ENCODE measurements at places on chromosomes 2 and 18. TPM values are rescaled to one million over a fixed set of nuclear protein-coding genes. Genes with fewer than 3 reads are reported as not detected.

DNA sequence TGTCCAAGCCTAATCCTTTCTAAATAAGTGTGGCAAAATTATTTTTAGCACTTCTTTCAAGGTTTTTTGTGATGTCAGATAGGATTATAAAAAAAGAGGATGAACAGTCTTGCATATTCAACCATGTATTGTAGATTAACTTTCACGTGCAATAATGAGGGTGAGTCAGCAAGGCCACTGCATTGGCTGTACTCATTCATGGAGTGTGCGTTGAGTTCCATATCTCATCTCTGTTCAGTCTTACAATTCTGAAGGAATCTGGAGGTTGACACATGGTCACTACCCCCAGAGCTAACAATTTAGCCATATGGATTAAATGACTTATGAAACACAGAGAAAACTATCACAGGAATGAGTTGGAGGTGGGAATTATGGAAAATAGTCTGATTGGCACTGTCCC is 810.5 kb downstream of the SLC4A3 start:
- DNase-seq = no peak

DNAJC5G gene
- not detected for total RNA-seq

- DNase-seq = no peak
Measured at GRCh38 chr2:898319-898718, 52.3 kb upstream of the SNTG2 start.

TNP1 gene
- not detected for total RNA-seq

NOSTRIN gene
- total RNA-seq = 0.15 TPM

- no peak for DNase-seq
Measured at GRCh38 chr2:104871649-104871971, 17.7 kb downstream of the POU3F3 start.

- DNase-seq = no peak
Measured at GRCh38 chr2:159209341-159210306, 76.9 kb downstream of the WDSUB1 start.

GRCh38 chr18:78514910-78515670 is 464.5 kb upstream of the SALL3 start:
- DNase-seq = no peak

DNA sequence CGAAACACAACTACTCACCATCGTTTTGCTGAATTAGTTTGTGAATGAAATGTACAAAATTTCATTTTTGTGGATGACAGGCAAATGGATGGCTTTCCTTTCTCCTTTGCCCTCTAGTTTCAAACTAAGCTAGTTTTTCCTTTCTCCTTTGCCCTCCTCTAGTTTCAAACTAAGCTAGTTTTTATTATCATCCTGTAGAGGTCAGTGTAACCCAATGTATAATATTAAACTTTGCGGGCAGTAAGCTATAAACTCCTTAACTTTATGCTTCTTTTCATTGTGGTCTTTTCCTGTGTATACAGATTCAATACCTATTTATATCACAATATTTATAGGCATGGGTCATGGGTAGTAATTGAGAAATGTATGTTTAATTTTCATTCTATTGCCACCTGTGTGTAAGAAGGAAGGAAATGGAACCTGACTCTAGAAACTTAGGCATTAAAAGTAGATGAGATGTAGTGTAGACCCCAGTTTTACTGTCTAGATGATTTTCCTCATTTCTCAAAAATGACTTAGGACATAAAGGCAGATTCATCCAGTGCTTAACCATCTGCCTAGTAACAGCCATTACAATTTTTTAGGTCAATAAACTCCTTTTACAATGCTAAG is 58.1 kb downstream of the MAP3K19 start:
- no peak for DNase-seq

DNA sequence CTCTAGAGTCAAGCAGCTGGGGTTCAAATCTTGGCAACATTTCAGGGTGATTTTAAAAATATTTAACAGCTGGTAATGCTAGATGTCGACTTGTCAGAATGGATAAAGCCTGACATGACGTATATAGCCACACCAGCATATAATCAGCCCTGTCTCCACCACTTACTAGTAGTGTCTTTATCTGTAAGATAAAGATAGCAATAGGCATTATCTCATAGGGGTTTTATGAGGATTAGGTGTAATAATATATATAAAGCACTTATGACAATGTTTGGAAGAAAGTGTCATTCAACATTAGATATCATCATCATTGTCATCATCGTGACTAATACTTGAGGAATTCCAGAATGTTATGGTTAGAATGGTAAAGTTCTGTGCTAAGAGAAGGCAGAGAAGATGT is 369.0 kb upstream of the CWC22 start:
- no peak for DNase-seq

C2orf68 gene
- 18.1 TPM for total RNA-seq

- DNase-seq = no peak
Measured at GRCh38 chr2:43407935-43408334, 181.5 kb upstream of the ZFP36L2 start.

ERICH2 gene
- total RNA-seq = not detected

MC2R gene
- total RNA-seq = not detected

DNA sequence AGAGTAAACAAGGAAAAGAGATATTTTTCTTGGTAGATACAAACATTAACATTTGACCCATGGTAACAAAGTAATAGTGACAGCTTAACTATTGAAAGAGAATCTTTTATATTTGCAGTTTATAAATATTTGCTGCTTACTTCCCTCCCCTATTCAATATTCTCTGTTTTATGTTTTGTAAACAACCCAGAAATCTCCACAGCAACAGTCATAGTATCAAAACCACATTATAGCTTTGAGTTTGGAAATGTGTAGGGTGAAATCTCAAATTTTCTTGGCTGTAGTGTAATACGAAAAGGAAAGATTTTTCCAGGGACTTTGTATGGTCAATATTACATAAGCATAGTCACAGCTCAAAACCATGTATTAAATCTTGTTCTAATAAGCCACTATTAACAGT is 511.2 kb downstream of the METTL4 start:
- no peak for DNase-seq

- no peak for DNase-seq
Measured at GRCh38 chr2:99181624-99182000, 628 bp downstream of the MRPL30 start.

DNA sequence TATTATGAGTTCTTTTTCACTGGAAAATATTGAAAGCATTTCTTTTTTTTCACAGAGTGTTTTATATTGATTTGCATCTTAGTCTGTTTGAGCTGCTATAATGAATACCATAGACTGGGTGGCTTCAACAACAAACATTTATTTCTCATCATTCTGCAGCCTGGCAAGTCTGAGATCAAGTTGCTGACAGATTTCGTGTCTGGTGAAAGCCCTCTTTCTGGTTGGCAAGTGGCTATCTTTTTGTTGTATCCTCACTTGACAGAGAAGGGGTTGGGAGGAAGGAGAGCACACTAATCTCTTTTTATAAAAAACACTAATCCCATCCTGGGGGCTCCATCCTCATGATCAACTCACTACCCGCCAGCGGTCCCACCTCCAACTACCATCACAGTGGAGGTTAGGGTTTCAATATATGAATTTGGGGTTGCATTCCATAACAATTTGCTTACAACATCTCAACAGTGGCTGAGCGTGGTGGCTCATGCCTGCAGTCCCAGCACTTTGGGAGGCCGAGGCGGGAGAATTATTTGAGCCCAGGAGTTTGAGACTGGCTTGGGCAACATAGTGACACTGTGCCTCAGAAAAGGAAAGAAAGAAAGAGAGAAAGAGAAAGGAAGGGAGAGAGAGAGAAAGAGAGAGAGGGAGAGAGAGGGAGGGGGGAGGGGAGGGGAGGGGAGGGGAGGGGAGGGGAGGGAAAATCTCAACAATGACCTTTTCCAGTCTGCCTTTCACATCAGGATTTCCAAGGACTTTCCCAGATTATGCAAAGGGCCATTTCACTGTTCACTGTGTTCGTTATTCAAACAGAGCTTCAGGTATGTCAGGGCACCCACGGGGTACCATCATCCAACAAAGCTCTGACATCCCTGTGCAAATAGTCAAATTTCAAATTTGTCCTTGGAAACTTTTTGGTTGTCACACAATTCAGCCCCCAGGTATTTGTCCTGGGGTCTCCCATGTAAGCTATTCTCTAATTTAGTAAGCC is 111.1 kb downstream of the AP1S3 start:
- no peak for DNase-seq

CXCR1 gene
- not detected for total RNA-seq

SERPINB10 gene
- not detected for total RNA-seq

DNA sequence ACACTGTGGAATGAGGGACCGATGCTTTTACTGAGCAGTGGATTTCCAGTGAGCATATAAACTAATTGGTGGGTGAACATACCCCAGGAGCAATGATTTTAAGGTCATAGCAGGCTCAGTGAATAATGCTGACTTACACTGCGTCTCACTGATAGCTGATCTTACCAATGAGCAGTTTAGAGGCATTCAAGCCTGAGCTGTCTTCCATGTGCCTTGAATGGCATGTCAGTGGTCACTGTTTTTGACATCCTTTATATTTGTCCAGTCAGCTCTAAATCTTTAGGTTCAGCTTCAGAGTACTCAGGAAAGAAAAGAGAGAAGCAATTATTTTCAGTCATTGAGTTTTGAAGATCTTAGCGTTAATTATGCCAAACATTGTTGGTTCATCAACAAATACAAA is 88.3 kb downstream of the CAMKMT start:
- no peak for DNase-seq

- DNase-seq = no peak
Measured at GRCh38 chr18:76442413-76443171, 52.5 kb downstream of the ZNF516 start.

TMEM17 gene
- not detected for total RNA-seq

SEMA4F gene
- 6.4 TPM for total RNA-seq

GRCh38 chr2:181051861-181052522 is 71.6 kb downstream of the UBE2E3 start:
- no peak for DNase-seq

DNA sequence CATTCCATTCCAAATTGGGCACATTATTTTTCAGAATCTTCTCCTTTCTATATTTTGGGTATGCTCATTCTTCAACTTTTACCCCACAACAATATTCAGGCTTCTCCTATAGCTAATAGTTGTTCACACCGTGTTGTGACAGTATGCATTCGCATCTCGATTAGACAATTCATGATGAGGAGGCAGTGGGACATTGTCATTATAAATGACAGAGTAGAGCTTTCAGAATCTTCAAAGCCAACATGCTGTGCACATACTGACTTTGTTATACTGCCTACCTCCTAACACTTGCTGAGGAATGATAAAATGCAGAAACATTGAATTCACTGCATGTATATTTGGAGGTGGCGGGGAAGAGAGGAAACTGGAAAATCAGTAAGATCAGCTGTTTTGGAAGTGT is 714.2 kb downstream of the SUCLG1 start:
- no peak for DNase-seq

GRCh38 chr2:239960929-239961661 is 64.0 kb downstream of the NDUFA10 start:
- DNase-seq = no peak

DNA sequence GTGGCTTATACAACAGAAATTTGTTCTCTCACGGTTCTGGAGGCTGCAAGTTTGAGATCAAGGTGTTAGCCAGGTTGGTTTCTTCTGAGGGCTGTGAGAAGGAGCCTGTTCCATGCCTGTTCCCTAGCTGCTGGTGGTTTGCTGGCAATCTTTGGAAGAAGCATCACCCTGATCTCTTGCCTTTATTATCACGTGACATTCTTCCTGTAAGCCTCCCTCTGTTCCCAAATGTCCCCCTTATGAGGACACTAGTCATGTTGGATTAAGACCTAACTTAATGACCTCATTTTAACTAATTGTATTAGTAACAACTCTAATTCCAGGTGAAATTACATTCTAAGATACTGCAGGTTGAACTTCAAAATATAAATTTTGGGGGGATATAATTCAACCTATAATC is 135.2 kb downstream of the DPP10 start:
- no peak for DNase-seq

DNA sequence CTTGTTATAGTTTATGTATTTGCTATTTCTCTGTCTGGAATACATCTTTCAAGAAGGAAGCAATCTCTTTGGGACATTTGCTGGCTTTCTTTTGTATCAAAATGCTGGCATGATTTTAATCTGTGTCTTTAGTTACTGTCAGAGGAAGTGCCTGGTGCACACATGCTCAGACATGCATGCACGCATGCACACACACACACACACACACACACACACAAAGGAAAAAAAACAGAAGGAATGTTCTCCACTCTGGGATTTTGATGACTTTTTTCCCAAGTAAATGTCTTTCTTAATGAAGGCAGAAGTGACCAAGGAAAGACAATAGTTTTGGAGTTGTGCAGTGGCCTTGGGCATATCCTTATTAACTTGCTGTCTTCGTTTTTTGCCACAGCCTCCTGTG is 6.7 kb downstream of the GNAL start:
- no peak for DNase-seq
